ENCODE measurements at places on chromosomes 7 and 10.
A peak's percentile ranks its signal among the peaks of the same experiment; 100 is the strongest.

DNA sequence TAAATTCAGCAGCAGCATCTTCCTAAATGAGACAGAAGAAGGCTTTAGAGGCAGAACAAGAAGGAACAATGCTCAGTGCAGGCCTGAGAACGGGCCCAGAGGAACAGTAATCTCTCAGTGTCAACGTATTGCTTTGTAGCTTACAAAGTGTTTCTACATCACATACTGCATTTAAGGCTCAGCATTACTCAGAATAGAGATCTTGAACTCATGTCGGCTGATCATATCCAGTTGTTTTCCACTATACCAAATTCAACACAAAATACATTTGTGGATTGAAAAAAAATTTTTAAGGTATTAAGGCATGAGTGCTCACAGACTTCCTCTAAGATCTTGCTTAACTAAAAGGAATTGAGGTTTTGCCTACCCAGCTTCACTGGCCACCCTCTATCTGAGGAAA lies 325.1 kb downstream of the HPSE2 start:
- no peak for DNase-seq

DNA sequence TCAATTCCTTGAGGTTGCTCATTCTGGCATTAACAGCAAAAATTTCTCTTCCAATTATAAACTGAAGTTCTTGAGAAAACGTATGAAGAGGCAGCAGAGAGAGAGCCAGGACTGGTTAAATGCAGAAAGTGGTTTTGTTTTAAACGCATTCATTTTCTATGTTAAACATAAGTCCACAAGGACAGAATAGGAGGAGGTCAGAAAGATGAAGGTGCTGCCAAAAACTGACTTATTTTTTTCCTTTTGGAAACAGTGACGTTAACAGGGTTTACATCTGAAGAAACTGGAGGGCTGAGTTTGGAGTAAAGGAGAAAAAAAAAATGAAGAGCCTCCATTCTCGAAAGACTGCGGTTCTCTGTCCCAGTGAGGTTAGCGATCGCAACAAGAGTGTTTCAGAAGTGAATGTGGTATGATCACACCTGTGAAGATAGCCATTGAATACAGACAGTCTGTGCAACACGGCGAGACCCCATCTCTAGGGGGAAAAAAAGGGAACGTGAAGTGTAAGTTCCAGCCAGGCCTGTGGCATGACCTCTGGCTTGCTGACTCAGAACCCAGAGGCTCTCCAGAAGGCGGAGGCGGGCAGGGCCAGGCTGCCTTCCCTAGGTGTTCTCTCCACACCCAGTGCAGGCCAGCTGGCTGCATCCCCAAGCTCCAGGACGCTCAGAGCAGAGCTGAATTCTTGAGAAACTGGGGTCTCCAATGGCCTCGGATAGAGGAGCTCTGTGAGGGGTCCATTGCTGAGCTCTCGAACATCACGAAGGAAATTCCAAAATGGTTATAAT lies 84.0 kb downstream of the CHST15 start:
- no peak for DNase-seq

GRCh38 chr7:127391591-127392181 lies 822 bp downstream of the ZNF800 start:
- DNase-seq: peak; percentile 23

- no peak for DNase-seq
Observed at GRCh38 chr10:71063401-71063800, 149.0 kb upstream of the UNC5B start.

- no peak for DNase-seq
Observed at GRCh38 chr7:137989094-137989493, 12.8 kb downstream of the CREB3L2 start.

GRCh38 chr7:87199241-87199640 lies 20.3 kb downstream of the TMEM243 start:
- DNase-seq: no peak

DNA sequence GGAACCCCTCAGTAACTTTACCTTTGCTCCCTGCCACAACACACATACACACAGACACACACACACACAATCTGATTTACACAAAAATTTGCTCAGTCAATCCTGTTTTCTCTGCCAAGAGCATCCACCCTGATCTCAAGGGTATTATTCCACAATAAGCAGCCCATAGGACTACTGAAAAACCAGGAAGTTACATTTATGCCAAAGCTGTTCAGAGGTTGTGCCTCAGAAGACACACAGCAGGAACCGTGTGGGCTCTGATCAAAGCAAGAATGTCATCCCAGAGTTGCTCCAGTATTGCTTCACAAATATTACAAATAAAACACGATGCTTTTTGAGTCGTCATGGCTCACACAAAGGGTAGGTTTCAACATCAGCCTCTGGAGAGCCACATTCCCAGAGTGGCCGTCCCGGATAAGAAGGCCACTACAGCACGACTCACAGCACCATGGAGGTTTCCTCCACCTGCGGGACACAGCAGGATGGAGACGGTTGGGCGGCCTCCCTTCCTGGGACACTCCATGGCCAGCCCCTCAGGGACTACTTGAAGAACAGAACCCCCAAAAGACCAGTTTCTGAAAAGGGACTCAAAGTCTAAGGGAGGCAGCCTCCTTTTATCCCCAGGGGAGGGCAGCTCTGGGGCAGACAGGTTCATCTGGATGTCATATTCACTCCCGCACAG lies 1.6 kb downstream of the AIFM2 start:
- no peak for DNase-seq
